ENCODE measurements at places on chromosomes 6 and 20.

- DNase-seq: peak; percentile 86
These were observed 35.6 kb upstream of the KCNK16 start for GRCh38 chr6:39357998-39358686.

GRCh38 chr6:44681761-44682160, 294.3 kb downstream of the CDC5L start:
- DNase-seq: no peak

DNA sequence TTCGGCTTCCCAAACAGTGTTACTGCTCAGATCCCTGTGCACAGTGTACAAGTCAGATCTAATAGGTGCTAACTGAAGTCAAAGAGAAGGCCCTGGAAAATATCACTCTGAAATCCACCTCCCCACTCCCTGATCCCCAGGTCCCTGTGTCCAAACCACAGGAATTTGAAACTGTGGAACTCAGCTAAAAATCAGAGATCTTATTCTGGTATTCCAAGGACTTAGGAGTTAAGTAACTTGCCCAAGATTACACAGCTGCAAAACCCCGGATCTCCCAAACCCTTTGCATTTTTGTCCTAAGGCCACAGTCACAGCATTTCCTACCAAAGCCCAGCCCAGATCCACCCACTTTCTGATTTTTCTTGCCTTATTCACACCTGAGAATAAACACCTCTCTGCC, 32.3 kb upstream of the SLC23A2 start:
- DNase-seq: no peak

GRCh38 chr20:64015635-64016034, 20.3 kb upstream of the C20orf204 start:
- no peak for DNase-seq

DNA sequence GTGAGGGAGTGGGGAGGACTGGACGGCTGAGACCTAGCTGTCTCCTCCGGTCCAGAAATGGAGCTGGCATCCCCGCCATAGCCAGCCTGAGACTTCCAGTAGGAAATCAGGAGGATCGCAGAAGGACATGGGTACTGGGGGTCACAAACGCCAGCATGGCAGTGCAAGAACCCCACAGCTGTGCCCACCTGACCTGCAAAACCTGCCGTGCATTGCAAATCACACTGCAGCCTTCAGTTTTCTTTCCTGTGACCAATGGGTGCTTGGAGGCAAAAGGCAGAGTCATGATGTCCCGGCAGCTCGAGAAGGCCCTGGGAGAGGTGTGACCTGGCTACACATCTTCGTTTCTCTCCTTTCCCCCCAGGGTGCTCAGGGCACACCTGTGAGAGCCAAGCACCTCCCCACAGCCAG, 23.3 kb upstream of the PHACTR3 start:
- DNase-seq: no peak

GRCh38 chr20:13420625-13421024, 199.6 kb downstream of the ISM1 start:
- no peak for DNase-seq

GRCh38 chr6:159170999-159171712, 2.0 kb downstream of the FNDC1 start:
- DNase-seq: no peak

DNA sequence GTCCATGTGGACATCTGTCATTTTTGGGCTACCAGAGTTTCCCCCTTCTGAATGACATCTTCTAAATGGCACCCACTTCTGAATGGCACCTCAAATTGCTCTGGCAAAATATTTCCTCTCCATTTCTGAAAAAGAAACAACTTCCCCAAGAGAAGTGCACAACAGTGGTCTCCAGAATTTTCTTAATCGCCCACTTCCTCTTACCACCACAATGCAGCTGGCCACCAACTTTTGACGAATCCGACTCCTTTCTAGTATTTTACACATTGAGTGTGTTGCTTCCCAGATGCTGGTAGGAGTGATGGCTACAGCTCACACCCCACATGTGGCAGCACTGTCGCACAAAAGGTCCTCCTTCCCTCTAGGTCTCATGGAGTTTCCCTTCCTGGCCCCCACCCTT, 216.1 kb downstream of the FOXA2 start:
- DNase-seq: no peak

- DNase-seq: no peak
These were observed 99.2 kb downstream of the MAP3K5 start for GRCh38 chr6:136693090-136693489.

DNA sequence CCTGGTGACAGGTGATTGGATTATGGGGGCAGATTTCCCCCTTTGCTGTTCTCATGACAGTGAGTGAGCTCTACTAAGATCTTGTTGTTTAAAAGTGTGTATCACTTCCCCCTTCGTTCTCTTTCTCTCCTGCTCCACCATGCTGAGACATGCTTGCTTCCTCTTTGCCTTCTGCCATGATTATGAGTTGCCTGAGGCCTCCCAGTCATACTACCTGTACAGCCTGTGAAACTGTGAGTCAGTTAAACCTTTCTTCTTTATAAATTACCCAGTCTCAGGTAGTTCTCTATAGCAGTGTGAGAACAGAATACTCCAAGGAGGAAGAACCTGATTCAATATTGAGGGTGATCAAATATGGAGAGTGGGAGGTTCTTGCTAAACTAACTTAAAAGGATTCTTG, 724.9 kb downstream of the DOK5 start:
- DNase-seq: no peak

- DNase-seq: no peak
These were observed 48.2 kb downstream of the IRF4 start for GRCh38 chr6:439641-440167.

DNA sequence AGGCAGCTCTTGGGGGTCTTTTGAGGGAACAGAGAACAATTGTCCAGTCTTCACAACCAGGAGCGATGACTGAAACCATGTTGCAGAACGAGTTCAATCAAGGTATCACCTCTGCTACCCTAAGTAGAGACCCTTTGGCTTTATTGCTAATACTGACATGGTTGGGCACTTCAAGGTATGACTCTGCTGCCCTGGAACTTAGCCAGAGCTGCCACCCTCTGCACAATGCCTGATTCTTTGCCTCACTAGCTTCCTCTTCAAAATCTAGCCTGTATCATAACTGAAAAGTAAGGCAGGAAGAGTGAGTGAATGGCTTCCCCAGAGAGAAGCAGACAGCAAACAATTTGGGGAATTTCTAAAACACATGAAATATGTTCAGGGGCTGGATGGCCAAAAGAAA, 592.7 kb upstream of the NRSN1 start:
- DNase-seq: peak; percentile 11

DNA sequence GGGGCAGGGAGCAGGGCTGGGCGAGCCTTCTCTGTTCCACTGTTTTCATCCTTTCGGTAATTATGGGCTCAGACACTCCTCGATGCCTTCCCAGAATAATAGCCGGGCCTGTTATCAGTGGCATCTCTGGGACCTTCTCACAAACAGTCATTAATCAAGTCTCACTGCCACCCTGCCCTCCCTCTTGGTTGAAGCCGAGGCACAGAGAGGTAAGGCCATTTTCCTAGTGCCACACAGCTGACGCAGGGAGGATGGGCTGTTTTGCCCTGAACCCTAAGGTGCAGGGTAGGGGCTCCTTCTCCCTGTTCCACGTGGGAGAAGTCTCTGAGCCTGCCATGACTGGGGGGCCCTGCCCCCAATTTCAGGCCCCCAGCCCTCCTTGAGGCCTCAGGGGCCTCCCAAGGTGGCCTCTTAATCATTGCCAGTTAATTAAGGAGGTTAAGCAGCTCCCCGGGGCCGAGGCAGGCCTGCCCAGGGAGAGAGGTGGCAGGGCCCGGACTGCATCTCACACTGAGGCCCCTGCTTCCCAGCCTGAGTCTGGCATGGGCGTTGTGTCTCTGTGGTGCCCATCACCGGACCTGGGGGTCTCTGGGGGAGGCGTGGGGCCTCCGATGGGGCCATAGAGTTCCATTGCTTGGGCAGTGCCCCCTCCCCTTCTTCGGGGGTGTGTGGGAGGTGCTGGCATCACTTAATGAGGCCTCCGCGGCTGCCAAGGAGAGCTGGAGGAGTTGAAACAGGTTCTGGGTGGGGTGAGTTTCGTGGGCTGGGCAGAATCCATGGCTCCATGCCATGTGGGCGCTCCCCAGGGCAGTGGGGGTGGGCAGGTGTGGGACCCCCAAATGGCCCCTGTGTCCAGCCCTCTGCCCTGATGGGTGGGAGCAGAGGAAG, 42.9 kb downstream of the CEBPB start:
- DNase-seq: no peak
